ENCODE measurements at places on chromosomes 5 and 9. TPM values are rescaled to one million over a fixed set of nuclear protein-coding genes. Genes with fewer than 3 reads are reported as not detected.

Gene EIF4EBP3
- total RNA-seq: 6.0 TPM

Gene ANKS6
- total RNA-seq: 45.8 TPM

Gene F2RL1
- total RNA-seq: 8.3 TPM

Gene DTWD2
- total RNA-seq: 8.7 TPM

Gene FANCG
- 2.2 TPM for total RNA-seq

Gene NME5
- total RNA-seq: not detected

Gene TOR2A
- 16.9 TPM for total RNA-seq

GRCh38 chr9:116381350-116381749 lies 227.8 kb downstream of the PAPPA start:
- no peak overlapping the region for H3K27ac ChIP-seq
- no peaks in the 10 kb centered on the region for H3K27me3 ChIP-seq
- no peak for DNase-seq
- H3K4me1 ChIP-seq: no peaks in the 10 kb centered on the region
- no peak overlapping the region for H3K4me3 ChIP-seq

- H3K36me3 ChIP-seq: no peaks in the 10 kb centered on the region
- no peak for DNase-seq
- H3K27ac ChIP-seq: no peak overlapping the region
- no peaks in the 10 kb centered on the region for H3K4me1 ChIP-seq
- no peaks in the 10 kb centered on the region for H3K27me3 ChIP-seq
These were observed 29.3 kb upstream of the PHYKPL start for GRCh38 chr5:178261666-178262600.

DNA sequence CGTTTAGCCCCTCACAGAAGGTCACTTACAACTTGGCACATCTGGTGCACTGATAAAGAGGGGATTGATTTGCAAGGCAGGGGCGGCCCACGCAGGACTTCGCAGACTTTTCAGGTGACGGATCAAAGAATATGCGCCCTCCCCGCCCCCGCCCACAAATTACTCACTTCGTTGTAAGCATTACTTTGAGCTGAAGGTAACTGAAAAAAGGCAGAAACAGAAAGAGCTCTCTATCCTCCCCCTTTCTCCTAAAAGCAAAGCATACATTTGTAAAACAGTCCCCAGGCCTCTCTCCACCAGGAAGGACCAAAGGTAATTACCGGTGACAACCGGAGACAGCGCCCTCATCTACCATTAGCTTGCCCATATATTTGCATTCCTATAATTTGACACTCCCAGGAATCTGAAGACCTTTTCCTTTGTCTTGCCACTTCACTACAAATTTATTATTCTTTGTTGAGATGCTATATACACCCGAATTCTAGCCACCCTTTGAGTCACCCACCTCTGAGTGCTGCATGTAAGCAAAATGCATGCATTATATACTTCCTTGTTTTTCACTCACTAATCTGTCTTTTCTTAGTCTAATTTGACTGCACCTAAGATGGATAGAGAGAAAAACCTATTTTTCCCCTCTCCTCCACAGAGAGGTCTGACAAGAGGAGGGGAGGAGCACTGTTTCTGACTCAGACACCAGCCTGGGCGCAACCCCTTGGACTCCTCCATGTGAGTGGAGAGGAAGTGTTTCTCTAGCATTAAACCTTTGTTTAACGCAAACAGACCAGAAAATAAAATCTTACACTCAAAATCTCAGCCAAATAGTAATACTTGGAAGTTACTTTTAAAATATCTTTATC lies 74.7 kb upstream of the SPIN1 start:
- no peaks in the 10 kb centered on the region for H3K27me3 ChIP-seq
- no peak for DNase-seq
- no peak overlapping the region for H3K27ac ChIP-seq
- no peaks in the 10 kb centered on the region for H3K4me1 ChIP-seq

DNA sequence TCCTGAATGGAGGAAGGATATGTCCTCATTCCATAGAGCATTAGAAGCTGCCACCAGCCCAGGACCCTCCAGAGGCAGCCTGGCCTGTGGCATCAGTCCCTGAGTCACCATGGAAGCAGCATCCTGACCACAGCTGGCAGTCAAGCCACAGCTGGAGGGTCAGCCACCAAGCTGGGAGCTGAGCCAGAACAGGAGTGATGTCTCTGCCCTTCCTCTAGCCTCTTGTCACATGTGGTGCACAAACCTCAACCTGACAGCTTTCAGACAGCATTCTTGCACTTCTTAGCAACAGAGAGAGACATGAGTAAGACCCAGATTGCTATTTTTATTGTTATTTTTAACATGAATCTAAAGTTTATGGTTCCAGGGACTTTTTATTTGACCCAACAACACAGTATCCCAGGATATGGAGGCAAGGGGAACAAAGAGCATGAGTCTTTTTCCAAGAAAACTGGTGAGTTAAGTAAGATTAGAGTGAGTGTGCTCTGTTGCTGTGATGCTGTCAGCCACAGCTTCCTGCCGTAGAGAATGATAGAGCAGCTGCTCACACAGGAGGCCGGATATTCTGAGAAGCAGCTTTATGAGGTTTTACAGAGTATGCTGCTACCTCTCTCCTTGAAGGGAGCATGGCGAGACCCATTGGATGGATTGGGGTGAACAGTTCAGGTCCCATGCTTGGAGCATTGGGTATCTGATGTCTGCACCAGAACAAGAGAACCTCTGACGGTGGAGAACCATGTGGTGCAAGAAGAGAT lies 13.0 kb upstream of the CYFIP2 start:
- no peak overlapping the region for H3K4me3 ChIP-seq
- H3K27ac ChIP-seq: no peak overlapping the region
- H3K27me3 ChIP-seq: no peaks in the 10 kb centered on the region
- no peak for DNase-seq

DNA sequence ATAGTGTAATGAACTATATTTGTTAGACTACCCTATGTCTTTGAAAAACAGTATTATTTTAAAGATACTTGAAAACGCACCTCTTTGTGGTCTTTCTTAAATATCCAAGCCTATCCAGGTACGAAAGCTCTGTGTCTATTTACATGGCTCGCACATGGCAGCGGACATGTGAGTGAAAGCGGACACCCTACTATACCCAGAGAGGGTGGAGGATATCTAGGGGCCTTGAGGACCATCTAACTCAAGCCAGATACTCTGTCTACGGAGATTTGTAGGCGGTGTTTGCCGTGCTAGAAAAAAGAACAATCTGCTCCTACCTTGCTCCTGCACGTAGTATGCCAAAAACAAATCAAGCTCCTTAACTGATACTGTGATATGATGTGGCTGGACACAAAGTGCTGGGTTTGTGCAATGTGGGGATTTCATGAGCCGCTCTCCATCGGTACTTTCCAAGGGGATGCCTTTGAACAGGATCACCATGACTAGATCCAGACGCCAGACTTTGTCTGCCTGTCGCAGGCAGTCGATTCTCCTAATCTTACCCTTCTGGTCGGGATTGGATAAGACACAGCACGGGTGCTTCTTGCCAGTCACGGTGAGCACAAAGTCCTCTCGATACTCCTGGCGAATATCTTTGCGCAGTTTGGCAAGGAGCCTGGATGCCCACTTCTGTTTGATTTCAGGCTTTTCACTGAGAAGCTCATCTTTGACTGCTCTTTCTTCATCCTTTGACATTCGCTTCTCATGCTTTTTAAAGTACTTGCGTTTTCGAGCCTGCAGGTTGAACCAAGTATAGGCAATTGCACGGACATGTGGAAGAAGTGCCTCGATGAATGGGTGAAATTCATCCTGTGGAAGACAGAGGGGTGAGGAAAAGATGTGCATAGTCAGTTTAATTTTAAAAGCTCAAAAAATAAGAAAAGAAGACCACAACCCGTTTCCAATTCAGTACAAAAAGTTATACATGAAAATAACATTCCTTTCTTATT lies 7.0 kb downstream of the NFIB start:
- DNase-seq: no peak
- peaks cover 65% of the 10 kb centered on the region for H3K4me1 ChIP-seq
- H3K27ac ChIP-seq: no peak overlapping the region
- H3K36me3 ChIP-seq: no peaks in the 10 kb centered on the region
- no peak overlapping the region for H3K4me3 ChIP-seq

DNA sequence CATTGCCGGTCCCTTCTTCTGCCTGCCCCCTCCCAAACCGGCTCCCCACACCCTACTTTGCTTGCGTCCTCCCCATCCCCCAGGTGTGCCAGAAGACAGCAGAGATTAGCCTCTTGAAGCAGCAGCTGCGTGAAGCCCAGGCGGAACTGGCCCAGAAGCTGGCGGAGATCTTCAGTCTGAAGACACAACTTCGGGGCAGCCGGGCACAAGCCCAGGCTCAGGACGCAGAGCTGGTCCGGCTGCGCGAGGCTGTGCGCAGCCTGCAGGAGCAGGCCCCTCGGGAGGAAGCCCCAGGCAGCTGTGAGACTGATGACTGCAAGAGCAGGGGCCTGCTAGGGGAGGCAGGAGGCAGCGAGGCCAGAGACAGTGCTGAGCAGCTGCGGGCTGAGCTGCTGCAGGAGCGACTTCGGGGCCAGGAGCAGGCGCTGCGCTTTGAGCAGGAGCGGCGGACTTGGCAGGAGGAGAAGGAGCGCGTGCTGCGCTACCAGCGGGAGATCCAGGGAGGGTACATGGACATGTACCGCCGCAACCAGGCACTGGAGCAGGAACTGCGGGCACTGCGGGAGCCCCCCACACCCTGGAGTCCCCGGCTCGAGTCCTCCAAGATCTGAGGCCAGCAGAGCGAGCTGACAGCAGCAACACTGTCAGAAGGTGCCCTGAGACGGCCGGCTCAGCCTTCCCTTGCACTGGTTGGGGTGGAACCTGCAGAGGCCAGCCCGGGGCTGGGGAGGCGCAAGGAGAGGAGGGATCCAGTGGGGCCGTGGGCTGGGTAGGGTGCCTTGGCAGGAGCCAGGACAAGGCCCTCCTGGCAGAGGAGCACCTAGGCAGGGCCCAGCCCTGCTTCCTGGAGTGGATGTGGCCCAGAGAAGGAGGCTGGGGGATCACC lies 8.3 kb downstream of the N4BP3 start:
- no peaks in the 10 kb centered on the region for H3K4me1 ChIP-seq
- H3K36me3 ChIP-seq: no peaks in the 10 kb centered on the region

GRCh38 chr5:39800042-39800601 lies 375.3 kb upstream of the DAB2 start:
- H3K27ac ChIP-seq: no peak overlapping the region
- no peaks in the 10 kb centered on the region for H3K4me1 ChIP-seq
- no peaks in the 10 kb centered on the region for H3K27me3 ChIP-seq
- no peaks in the 10 kb centered on the region for H3K36me3 ChIP-seq

- H3K4me1 ChIP-seq: peaks cover 8% of the 10 kb centered on the region
- no peak overlapping the region for H3K4me3 ChIP-seq
- no peaks in the 10 kb centered on the region for H3K27me3 ChIP-seq
- no peak for DNase-seq
- H3K27ac ChIP-seq: no peak overlapping the region
- H3K36me3 ChIP-seq: no peaks in the 10 kb centered on the region
These were observed 4.8 kb upstream of the CENPH start for GRCh38 chr5:69184621-69185020.

- H3K27me3 ChIP-seq: no peaks in the 10 kb centered on the region
- DNase-seq: no peak
- no peaks in the 10 kb centered on the region for H3K4me1 ChIP-seq
- H3K36me3 ChIP-seq: no peaks in the 10 kb centered on the region
- no peak overlapping the region for H3K27ac ChIP-seq
These were observed 29.4 kb upstream of the ADAMTS2 start for GRCh38 chr5:179374506-179375235.

DNA sequence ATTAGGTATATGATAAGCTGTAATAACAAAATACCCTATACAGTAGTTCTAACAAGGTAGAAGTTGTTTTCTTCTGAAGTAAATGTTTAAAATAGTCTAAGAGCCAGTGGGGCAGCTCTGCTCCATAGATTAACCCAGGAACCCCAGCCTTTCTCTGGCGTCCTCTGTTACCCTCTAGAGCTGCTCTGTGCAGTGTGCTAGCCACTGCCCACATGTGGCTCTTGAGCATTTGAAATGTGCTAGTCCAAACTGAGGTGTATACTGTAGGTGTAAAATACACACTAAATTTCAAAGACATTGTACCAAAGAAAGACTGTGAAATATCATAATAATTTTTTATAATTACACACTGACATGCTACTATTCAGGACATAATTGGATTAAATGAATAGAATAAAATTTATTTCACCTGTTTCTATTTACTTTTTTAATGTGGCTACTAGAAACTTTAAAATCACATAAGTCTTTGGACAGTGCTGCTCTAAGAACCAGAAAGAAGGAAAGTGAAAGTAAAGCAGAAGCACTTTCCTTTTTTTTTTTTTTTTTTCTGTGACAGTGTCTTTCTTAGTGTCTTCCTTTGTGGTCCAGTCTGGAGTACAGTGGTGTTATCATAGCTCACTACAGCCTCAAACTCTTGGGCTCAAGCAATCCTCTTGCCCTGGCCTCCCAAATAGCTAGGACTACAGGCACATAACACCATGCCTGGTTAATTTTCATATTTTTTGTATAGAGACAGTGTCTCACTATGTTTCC lies 39.3 kb downstream of the RAI14 start:
- no peak for DNase-seq
- no peaks in the 10 kb centered on the region for H3K27me3 ChIP-seq
- peak overlapping the region; percentile 50 for H3K27ac ChIP-seq
- peak overlapping the region; percentile 49 for H3K4me3 ChIP-seq
- H3K4me1 ChIP-seq: peaks cover 81% of the 10 kb centered on the region
